GM12864 (cell line): ENCODE measurements at places on chromosomes 7 and 10.

DNA sequence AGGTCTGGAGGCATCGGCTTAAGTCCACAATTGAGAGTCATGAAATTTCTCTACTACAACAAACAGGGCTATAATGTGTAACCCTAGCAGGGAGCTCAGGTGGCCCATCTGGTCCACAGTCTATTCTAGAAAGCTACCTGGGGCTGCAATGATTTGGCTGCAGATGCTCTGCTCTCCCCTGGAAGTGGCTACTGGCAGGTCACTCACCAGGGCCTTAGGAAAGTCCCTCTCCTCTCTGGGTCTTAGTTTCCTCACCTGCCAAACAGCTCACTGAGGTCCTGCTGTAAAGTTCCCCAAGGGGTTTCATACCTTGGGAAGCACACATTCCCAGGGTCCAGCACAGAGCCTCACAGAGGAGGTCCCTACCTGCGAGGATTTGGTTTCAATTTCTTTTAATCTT is 2.5 kb downstream of the IGFBP3 start:
- no peak for DNase-seq

DNA sequence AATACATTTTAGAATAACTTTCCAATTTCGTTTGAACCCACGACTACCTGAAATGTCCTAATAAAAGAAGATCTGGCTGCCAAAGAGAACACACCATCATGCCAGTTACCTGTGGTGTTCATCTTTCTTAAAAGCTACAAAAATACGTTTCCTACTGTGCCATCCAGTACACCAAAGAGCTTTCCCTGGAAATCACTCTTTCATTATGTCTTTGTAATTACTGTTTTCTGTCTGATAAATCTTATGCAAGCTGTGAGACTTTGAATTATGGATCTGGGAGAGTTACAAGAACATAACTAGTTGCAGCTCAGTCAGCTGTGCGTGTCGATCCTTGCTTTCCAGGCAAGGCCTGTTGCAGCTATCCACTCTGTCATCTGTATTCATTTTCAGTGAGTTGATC is 12.5 kb upstream of the POM121L12 start:
- DNase-seq = no peak

GRCh38 chr7:28988810-28989209 is 30.7 kb upstream of the TRIL start:
- DNase-seq = no peak

DNA sequence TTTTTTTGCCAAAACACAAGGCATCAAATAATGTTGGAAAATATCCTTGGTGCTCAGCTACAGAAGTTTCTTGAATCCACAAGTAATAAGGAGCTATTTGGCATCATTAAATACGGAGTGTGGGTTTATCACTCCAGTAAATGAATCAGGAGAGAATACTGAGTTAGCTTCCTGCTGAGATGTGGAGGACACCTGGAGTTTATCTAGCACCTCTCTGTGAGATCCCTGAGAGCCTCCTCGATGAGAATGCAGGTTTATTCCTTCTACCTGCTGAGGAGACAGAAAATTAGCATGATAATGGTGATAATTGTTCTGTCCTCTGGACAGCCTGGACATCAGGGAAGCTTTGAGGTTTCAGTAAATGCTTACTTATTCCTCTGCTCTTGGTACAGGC is 40.5 kb downstream of the NRG3 start:
- DNase-seq = no peak

- DNase-seq = no peak
Observed at GRCh38 chr10:79103585-79103984, 34.8 kb downstream of the ZMIZ1 start.

DNA sequence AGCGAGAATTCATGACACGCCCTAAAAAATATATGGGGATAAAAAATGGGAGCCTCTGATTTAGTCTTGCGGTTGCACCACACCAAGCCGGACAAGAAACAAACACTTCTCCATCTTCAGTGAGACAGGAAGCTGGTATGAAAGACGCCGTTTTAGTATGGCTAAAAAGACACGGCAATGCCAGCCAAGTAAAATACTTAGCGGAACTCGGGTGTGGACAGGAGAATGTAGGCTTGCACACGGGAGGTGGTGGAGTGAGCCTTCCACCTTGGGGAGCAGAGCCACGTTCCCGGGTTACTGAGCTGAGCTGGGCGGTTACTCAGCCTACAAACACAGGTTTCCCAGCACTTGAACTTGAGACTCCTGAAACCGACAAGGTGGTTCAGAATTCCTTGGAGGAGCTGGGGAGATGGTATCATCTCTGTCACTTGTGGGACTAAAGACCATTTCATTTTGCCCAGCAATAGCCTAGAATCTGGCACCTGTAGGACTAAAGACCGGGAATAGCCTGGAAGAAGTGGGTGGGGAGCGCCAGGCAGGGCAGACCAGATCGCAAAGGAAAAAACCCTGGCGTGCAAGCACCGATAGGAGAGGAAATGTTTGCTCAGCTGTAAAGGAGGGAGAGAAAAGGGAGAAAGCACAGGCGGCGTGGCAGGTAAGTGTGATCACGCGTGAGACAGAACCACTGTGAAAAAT is 34.8 kb upstream of the SEPHS1 start:
- no peak for DNase-seq

- no peak for DNase-seq
Observed at GRCh38 chr7:159192725-159193453, 48.2 kb upstream of the VIPR2 start.
